Activated CD4-positive, alpha-beta T cell treated with anti-CD3 and anti-CD28 coated beads for 1 hour (primary cell): ENCODE measurements at places on chromosomes 4 and X.

DNA sequence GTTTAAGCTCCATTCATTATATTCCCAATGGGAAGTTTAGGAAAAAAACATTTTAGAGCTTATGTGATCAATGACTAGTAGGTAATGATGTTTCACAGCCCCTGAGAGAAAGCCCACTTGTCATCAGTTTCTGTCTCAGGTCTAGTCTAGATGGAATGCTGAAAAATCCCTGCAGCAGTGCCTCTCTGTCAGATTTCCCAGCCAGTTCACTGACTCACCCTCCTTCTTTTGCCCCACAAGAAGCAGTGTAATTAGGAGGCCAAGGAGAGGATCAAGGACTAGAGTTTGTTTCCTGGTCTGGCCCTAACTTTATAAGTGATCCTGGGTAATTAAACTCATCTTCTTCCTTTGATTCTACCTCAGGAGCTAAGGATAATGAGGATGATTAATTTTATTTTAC lies 118.7 kb upstream of the ANXA3 start:
- no peak for DNase-seq

GRCh38 chr4:164856396-164856795 lies 20.6 kb upstream of the APELA start:
- no peak for DNase-seq

- DNase-seq: no peak
Measured at GRCh38 chr4:100492129-100492528, 25.7 kb downstream of the EMCN start.

DNA sequence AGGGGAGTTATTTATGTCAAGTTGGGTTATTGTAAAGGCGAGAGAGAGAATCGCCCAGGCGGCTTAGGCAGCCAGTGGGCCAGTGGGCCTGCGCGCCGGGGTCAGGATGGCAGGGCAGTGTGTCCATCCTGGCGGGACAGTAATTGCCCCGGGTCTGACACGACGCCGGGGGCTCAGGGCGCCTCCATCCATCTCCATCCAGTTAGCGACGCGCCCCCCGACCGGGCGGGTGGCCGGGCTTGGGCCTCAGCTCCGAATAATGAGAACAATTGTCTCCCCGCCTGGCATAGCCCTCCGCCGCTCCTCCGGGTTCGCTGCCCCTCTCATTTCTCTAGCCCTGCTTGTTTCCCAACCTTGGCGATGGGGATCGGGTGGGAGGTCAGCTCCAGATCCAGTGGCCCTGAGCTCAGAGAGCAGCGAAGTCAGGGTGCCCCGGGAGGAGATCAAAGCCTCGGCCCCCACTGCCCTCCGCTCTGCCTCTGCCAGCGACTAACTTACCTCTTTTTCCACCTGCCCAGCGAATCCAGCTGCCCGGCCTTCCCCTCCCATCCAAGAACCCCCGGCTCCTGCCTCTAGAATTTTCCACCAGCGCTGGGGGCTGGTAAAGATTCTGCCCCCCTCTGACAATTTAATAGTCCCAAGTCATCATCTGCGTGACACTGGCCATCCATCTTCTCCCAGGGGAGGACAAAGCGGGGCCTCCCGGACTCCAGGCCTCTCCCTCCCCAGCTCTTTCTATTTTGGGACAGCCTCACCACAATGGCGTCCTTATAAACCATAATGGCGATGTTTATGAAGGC lies 56.9 kb upstream of the TMEM33 start:
- no peak for DNase-seq

DNA sequence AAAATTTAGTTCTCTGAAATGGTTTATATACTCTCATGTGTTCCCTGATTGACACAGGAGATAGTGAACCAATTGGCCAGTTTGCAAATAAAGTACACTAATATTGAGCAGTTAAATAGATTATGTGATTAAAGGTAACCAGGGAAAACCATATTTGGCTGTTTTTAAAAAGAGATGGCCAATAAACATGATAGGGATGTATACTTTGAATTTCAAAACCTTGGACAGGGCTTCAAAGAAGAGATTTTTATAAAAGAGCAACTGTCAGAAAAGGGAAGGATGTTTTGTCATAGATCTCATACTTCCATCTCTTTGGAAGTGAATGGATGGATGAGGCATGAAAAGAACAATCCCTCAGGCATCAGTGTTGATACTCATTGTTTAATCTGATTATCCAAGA lies 825.3 kb downstream of the STIM2 start:
- no peak for DNase-seq
